ENCODE measurements at places on chromosomes 5 and 9.

DNA sequence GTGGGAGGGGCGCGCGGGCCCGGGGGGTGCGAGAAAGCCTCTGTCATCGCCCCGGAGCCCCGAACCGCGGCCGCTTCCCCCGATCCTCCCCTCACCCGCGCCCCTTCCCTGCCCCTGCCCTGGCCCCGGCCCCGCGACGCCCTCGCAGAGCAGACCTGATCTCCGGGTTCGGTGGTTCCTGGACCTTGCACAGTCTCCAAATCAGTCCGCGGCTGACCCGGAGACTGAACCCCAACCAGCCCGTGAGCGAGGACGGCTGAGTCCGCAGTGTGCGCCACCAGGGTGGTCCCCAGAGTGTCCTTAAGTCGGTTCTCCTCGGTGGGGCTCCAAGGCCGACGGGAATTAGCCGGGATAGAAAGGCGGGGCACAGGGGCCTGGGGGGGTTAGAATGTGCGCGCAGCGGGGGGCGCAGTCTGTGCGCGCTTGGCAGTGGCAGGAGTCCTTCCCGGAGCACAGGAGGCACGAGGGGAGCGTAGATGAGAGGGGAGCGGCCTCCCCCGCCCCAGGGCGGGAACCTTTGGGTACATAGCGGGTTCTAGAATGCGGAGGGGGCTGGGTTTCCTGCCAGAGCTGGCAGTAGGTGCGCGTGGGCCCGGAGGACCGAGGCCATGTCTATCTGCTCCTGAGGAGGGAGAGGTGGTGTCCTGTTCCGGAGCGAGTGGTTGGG, 779 bp downstream of the PKN3 start:
- DNase-seq = peak; percentile 51

DNA sequence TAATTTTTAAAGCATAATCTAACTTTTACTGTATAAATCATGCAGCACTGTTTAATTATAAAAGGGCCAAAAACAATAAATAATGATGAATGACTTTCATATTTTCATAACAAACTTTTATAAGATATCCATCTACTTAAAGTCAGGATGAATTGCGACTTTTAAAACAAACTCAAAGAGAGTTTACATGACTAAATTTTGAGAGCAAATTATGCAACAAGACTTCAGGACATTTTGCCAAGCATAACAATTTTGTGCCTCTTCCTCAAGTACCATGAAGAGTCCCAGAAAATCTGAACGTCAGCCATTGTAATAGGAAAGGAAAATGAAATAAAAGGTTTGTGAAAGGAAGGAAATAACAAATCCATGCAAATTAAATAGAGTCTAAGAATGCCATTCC, 24.4 kb downstream of the ERAP1 start:
- DNase-seq = no peak

DNA sequence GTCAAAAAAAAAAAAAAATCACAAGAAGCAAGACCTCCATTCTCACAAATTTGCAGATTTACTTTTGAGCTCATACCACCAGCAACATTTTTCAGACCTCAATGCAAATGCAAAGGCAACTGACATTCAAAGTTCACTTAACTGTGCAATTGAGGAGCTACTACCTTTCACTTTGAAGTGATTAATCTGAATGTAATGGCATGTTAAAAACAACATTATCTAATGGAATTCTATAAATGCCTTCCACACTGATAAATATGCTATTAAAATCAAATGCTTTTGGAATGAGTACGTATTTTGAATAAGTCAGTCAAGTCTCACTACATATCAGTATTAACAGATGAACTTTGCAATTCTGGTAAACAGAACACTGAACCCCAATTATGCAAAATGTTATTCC, 32.3 kb downstream of the UBQLN1 start:
- no peak for DNase-seq

GRCh38 chr5:40346901-40347300, 332.8 kb upstream of the PTGER4 start:
- no peak for DNase-seq

GRCh38 chr5:116527582-116527981, 47.0 kb downstream of the SEMA6A start:
- no peak for DNase-seq

DNA sequence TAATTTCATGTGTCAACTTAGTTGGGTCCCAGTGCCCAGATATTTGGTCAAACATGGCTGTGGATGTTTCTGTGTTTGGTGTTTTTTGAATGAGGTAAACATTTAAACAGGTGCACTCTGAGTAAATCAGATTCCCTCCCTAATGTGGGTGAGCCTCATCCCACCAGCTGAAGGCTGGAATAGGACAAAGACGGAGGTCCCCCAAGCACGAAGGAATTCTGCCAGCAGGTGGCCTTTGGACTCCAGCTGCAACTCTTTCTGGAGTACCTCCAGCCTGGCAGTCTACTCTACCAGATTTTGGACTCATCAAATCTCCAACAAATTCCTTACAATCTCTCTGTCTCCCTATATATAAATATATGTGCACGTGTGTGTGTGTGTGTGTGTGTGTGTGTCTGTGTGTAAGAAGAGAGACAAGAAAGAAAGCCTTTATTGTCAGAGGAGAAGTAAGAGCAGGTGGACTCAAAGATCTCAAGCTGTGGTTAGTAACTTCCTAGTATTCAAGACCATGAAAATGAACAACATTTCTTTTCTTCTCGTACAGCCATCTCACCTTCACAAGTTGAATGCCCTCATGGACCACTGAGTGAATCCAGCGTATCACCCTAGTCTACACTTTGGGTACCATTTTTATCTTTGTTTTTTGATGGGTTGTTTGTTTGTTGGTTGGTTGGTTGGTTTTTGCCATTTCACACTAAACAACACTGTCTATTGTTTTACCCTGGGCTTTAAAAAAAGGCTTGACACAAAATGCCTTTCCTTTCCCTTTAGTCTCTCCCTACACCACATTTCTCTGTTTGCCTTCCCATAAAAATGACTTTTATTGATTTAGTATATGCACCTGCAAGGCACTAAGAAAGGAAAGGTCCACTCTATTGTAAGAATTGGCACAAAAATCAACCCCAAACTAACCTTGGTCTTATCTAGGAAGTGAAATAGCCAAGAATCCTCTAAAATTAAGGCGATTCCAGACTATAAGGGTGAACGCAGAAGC, 118.7 kb downstream of the TENT4A start:
- no peak for DNase-seq

DNA sequence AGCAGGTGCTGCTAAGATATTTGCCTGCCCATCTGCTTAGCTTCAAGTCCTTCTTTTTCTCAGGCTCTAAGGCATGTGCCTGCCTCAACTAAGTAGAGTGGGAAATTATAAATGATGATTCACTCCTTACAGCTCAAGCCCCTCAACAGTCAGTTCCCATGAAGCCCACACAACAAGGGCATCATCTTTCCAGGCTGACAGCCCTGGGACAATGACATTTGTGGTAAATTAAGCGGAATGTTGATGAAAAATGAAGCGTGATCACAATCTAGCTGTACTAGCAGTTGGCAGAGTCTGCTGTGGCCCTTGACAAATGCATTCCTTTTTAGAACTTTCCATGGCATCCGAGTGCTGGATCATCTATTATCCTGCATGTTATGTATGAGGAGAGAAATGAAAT, 548.6 kb downstream of the KIF4B start:
- peak; percentile 40 for DNase-seq

DNA sequence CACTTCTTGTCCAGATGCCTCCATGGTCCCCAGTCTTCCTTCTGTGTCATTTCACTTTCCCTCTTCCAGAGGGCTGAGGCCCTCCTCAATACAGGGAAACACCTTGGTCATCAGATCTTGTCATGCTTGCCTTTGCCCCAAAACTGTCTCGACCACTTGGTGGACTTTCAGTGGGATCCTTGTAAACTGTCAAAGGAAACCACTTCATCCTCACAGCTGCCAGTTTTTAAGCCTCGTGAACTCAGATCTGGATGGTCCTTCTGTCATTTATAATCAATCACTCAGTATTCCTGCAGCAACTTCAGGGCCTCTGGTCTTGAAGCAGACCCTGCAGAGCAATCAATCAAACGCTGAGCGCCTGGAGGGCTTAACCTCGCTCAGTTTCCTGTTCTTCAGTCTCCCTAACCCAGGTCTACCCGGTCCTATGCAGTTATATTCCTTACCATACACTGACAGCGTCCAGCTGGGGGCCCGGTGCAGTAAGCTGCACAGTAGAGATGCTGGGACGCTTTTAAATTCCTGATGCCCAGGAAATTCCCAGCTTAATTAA, 74.6 kb downstream of the GOLPH3 start:
- DNase-seq = no peak

- DNase-seq = no peak
Measured at GRCh38 chr5:25027061-25027460, 382.3 kb upstream of the CDH10 start.

- DNase-seq = no peak
Measured at GRCh38 chr5:173091981-173092380, 35.8 kb downstream of the CREBRF start.

- no peak for DNase-seq
Measured at GRCh38 chr5:67106626-67107342, 89.8 kb downstream of the CD180 start.

Measured in DMS79 treated with DMSO at 0.1 percent for 48 hours (cell line).